ENCODE measurements at places on chromosomes 4 and X. TPM values are rescaled to one million over a fixed set of nuclear protein-coding genes. Genes with fewer than 3 reads are reported as not detected.

The HAND2 gene
- total RNA-seq: 5.0 TPM

The DOK7 gene
- 11.2 TPM for total RNA-seq

The RELL1 gene
- total RNA-seq: 58.9 TPM

The ZIC3 gene
- total RNA-seq: not detected

The F8A2 gene
- not detected for total RNA-seq

The PAK3 gene
- total RNA-seq: 11.9 TPM

The SCRG1 gene
- 0.26 TPM for total RNA-seq

The XK gene
- total RNA-seq: 2.3 TPM

The TEX13C gene
- total RNA-seq: not detected

Measured in suprapubic skin (tissue), 4 donors.